ENCODE measurements at places on chromosomes 11 and 22. TPM values are rescaled to one million over a fixed set of nuclear protein-coding genes. Genes with fewer than 3 reads are reported as not detected.

DNA sequence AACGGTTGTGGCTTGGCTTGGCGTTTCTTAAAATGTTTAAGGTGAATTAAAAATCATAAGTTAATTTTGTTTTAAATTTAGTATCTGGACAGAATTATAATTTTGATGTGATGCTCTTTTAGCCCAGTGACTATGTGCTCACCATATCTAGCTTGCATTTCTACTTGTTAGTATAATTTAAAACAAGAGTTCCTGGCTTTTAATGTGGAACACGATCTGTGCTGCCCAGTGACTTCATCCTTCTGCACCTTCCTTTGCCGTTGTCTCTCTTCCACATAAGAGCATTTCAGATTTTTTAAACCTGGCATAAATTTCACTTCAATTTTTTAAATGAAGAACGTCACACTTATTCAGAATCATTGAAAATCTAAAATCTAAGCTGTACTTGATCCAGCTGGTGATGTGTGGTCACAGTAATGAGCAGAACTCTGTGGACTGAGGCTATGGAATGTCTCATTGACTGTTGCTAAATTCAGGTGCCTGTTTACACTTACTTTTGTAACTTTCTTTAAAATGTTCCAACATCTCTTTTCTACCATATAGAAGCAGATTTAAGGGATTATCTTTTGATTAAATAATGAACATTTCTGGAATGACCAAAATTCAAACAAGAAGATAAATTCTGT is 75.4 kb upstream of the ADSL start:
- no peak for DNase-seq

GRCh38 chr22:47748957-47749356 is 986.5 kb downstream of the TBC1D22A start:
- no peak for DNase-seq

DNA sequence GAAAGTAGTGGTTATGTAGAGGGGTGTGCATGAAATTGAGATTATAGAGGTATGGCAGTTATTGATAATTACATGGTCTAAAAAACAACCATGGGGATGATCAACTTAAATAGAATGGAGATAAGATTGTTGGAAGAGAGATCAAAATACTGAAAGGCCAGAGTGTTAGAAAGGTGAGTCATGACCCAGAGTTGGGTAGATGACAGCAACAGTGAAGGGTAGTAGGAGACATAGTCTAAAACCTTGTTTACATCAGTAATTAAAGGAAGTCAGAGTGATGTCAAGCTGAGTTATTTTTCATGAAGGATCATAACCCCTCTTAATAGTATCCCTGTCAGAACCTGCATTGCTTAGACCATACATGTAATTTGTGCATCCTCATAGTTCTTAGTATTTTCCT is 110.9 kb downstream of the ELP4 start:
- DNase-seq, result no peak

DNA sequence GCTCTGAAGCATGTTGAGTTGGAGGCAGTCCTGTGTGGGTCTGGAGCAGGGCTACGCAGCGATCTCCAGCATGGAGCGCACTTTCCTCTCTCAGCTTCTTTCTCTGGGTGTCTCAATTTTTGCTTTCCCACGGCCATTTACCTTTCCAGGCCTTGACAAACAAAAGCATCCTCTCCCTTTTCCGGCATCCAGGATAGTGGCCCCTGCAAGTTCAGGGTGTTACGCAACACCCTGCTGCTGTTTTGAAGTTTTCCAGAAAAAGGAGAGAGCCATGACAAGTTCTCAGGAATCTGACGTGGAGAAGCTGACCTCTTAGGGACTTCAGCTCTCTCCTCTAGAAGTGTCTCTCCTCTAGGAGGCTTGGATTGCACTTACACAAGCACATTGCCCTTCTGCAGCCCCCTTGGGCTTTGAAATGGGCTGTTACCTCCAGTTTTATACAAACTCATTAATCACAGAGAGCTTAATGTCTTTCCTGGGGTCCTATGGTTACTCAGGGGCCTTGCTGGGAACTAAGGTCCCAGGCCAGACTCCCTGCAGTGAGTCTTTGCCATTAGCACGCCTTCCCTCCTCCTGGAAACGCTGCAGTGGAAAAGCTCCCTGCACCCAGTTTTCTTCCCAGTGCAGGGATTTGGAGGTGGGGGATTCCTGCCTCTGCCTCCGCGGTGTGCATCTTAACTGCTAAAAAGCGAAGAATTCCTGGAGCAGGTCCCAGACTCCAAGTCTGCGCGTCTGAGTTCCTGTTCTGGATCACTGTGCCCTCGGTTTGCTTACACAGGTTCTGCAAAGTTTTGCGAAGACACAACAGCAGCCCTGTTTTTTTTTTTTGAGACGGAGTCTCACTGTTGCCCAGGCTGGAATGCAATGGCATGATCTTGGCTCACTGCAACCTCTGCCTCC is 80.4 kb downstream of the BARX2 start:
- DNase-seq, result no peak

GRCh38 chr11:2036863-2037486 is 39.3 kb upstream of the H19 start:
- no peak for DNase-seq

KLHDC7B gene
- 10.6 TPM for total RNA-seq

MRE11 gene
- 36.5 TPM for total RNA-seq

GRCh38 chr11:45319077-45319476 is 32.9 kb upstream of the SYT13 start:
- DNase-seq, result no peak

DNA sequence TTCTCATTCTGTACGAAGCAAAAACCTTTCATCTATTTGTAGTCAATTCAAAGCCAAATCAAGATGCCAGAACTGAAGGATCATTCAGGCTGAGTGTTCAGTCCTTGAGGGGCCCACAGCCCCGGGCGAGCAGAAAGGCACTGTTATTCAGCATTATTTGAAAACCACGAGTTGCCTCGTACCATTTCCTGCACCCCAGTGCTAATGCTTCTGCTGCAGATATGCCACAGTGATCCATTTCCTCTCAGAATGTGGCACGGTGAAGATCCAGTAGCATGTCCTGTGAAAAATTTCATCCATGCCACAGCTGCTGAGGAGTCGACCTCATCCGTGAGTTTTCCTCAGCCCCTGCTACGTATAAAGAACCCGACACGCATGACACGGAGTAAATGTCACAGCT is 85.4 kb downstream of the OSBP2 start:
- DNase-seq, result no peak

- DNase-seq, result peak; percentile 89
Observed at GRCh38 chr11:118914178-118914918, 11.4 kb downstream of the BCL9L start.

- peak; percentile 81 for DNase-seq
Observed at GRCh38 chr11:62542750-62543567, 3.6 kb downstream of the AHNAK start.

Data from activated CD8-positive, alpha-beta T cell treated with anti-CD3 and anti-CD28 coated beads, Interleukin-2, amount 10 ng/mL, durations not matched to agents 7 days and 5 days (primary cell).